Left lobe of liver (tissue), 2 donors: ENCODE measurements at places on chromosomes 13 and 19.

- DNase-seq, result no peak
These were observed 46.5 kb downstream of the UTP14C start for GRCh38 chr13:52070929-52071523.

GRCh38 chr13:79295906-79296706, 109.9 kb downstream of the RBM26 start:
- DNase-seq, result no peak

DNA sequence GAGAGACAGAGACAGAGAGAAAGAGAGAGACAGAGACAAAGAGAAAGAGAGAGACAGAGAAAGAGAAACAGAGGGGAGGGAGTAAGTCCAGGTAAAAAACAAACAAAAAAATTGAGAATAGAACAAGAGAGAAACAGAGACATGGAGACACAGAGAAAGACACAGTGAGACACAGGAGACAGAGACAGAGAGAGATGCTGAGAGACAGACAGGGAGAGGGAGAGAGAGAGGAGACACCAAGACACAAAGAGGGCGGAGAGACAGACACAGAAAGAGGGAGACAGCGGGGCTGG, 5.8 kb upstream of the PROZ start:
- DNase-seq, result no peak

- DNase-seq, result no peak
These were observed 19.1 kb downstream of the WDR88 start for GRCh38 chr19:33150852-33151518.

- DNase-seq, result no peak
These were observed 109.6 kb downstream of the STARD13 start for GRCh38 chr13:33175991-33176390.

- DNase-seq, result no peak
These were observed 11.5 kb downstream of the TECR start for GRCh38 chr19:14540741-14541525.

GRCh38 chr19:45467456-45468158, at the start of gene FOSB:
FOSB (plus strand) TSS chr19:45467996; CDS start chr19:45468587, 591 bp downstream.
- peak; percentile 96 for DNase-seq

- DNase-seq, result no peak
These were observed 37.0 kb upstream of the FARP1 start for GRCh38 chr13:98105929-98106336.

- DNase-seq, result no peak
These were observed at the start of gene GJB6 for GRCh38 chr13:20231839-20232555. GJB6 (minus strand) TSS chr13:20232319; CDS start chr13:20223480, 8,839 bp downstream.

DNA sequence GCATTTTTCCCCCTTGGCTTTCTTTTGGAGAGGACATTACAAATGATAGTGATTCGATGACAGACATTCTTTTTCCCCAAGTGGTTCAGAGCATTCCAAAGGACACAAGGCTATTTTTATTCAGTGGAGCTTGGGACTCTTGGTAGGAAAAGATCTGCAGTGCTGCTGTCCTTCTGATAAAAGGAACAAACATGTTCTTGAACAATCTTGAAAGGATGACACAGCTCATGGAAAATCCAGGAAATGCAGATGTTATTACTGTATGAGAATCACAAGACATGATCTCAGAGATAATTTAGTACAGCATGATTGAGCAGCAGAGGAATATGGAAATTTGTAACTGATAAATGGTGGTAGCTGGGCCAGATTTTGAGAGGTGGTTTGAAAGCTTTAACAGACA, 96.2 kb upstream of the RFC3 start:
- DNase-seq, result no peak

DNA sequence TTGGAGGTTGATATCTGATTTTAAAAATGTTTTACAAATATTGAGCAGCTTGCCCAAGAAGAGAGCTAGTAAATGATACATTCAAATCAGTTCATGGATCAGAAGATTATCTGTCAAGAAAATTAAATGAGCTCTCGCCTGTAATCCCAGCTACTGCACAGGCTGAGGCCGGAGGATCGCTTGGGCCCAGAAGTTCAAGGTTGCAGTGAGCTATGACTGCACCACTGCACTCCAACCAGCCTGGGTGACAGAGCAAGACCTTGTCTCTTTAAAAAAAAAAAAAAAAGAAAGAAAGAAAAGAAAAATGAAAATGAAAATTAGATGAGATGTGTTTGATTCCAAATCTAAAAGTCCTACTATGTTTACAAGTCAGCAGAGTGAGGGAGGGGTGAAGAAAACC, 2.4 kb downstream of the SPART start:
- DNase-seq, result no peak

DNA sequence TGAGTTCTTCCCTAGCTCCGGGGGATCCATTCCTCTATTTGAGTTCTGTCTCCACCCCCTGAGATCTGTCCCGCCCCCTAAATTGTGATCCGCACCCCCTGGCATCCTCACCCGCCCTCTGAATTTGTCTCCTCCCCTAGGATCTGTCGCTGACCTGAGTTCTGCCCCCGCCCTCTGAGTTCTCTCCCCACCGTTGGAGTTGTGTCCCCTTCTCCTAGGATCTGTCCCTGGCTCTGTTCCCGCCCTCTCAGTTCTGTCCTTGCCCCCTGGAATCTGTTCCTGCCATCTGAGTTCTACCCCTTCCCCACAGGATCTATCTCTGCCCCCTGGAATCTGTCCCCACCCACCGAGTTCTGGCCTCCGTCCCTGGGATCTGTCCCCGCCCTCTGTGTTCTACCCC, 1.0 kb upstream of the SLC17A7 start:
- DNase-seq, result peak; percentile 60

DNA sequence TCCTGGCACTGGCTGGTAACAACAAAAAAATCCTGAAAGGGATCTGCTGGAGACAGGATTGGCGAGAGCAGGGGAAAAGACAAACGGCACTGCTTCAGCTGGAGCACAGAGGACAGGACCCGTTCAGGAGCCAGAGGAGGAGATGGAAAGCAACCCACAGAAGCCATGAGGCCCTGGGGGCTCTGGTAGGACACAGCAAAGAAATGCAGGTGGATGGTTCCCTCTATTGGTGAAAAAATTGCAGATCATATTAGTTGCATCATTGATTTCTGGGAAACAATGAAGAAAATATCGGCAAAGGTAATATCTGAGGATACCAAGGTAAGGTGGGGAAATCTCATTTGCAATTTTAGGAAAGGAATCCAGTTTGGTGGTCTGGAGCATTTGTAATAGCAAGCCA, 25.7 kb upstream of the TPP2 start:
- DNase-seq, result no peak

- DNase-seq, result no peak
These were observed 20.1 kb downstream of the N4BP2L1 start for GRCh38 chr13:32407854-32408253.

DNA sequence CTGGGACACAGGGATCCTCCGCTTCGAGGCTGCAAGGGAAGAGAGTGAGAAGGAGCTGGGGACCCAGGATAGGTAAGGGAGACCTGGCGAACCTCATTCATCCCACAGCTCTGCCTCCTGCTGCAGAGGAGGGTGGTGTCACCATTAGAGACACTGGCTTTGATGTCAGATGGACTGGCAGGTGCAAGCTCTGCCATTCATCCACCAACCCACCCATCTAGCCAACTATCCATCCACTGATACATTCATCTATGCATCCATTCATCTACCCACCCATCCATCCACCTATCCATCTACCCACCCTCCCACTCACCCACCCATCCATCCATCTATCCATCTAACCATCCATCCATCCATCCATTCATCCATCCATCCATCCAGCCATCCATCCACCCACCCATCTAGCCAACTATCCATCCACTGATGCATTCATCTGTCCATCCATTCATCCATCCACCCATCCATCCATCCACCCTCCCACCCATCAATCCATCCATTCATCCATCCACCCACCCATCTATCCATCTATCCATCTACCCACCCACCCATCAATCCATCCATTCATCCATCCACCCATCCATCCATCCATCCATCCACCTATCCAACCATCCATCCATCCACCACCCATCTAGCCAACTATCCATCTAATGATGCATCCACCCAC, 5.7 kb downstream of the C19orf33 start:
- DNase-seq, result no peak

DNA sequence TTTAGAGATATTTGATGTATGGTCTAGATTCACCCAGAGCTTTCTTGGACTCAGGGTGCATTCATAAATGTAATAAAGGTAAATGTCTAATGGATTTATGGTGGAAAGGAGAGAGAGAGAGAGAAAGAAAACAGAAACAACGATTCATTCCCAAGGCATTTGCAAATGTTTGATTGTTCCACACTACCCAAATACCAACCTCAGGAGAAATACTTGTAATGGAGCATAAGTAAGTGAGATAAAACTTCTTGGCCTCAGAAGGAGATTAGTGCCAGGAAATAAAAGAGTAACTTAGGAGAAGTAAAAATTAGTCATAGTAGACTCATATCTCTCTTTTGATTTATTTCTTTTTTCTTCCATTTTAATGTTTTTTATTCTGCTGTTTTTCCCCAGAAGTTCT, 40.6 kb upstream of the DGKH start:
- no peak for DNase-seq

DNA sequence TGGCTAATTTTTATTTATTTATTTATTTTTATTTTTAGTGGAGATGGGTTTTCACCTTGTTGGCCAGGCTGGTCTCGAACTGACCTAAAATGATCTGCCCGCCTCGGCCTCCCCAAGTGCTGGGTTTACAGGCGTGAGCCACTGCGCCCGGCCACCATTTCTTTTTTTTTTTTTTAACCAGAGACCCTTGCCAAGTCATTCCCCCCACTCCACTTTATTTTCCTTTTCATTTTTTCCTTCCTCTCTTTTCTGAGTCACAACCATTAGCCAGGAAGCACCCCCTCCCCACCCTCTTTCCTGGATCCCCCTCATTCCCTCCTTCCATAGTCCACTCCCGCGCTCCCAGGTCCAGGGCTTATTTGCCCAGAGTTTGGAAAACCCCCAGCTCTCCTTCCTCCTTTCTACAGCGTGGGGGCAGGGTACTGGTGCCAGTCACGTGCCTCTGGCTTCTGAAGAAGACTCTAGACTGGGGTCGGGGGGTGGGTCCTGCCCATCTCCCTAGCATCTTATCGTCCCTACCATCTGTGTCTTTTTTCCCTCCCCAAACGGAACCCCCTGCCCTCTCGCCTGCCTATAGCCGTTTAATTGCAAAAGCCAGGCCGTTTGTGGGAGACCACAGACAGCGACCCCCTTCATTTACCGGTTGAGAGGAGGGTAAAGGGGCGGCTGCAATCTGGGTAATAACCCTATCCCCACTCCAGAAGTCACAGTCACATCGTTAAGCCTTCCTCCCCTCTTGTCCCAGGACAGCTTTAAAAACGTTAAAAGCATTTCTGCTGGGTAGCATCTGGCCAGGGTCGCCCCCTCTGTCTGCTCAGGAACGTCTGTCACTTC, 1.1 kb upstream of the CALR start:
- DNase-seq, result no peak

GRCh38 chr13:47594833-47595232, 406.2 kb downstream of the SUCLA2 start:
- DNase-seq, result no peak

GRCh38 chr19:29666578-29667386, 1.5 kb downstream of the PLEKHF1 start:
- DNase-seq, result peak; percentile 59

DNA sequence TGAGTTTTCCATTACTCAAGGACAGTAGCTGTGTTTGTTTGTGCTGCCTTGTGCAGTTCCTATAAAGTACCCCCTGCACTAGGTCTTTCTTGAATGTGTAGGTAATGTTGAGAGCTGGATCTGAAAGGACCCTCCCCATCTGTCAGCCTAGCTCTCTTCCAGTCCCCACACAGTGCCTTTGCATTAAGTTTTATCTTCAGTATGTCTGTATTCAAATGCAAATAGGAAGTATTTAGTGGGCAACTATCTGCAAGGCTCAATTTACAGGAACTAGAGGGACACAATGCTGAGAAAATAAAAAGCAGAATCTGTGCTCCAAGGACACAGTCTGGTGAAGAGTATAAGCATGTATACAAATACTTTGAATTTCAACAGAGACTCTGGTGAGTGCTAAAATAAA, 558.5 kb downstream of the RFC3 start:
- DNase-seq, result no peak

DNA sequence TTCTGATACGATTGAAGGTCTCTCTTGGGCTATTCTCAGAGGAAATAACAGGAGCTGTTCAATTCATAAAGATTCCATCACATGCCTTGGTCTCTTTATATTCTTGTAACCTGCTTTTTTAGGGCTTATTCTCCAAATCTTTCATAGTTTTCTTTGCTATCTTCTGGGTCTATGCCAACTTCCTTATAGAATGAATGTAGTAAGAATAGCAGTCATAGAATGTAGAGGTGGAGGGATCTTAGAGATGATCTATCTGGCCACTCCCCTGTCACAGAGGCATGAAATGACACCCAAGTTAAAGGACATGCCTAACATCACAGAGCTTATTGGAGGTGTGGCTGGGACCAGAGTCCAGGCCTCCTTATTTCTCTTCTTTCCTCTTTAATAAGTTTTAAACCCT, 13.2 kb downstream of the LCP1 start:
- no peak for DNase-seq

- DNase-seq, result no peak
These were observed 15.8 kb upstream of the SPRYD7 start for GRCh38 chr13:49951754-49952535.

- DNase-seq, result no peak
These were observed 78.4 kb downstream of the GPC6 start for GRCh38 chr13:93304868-93305613.

DNA sequence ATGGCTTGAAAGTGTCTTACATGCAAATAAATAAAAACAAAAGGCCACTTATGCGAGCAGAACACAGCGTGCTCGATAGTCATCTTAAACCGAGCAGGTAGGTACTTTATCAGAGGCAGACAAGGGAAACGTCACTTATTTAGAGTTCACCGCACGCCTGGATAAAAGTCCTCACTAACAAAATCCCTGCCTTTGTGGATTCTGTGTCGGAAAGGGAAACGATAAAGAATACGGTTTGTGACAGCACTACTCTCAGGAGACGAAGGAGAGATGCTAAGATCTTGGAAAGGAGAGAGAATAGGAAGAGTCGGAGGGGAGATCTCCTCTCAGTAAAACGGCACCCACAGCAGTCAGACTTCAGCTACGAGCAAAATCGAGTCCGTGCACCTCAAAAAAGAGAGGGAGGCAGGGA, 581 bp downstream of the RCBTB1 start:
- DNase-seq, result no peak

- no peak for DNase-seq
These were observed 736 bp downstream of the SMAD9 start for GRCh38 chr13:36919171-36919832.

- DNase-seq, result no peak
These were observed 10.6 kb downstream of the DCAF15 start for GRCh38 chr19:13962699-13963602.

DNA sequence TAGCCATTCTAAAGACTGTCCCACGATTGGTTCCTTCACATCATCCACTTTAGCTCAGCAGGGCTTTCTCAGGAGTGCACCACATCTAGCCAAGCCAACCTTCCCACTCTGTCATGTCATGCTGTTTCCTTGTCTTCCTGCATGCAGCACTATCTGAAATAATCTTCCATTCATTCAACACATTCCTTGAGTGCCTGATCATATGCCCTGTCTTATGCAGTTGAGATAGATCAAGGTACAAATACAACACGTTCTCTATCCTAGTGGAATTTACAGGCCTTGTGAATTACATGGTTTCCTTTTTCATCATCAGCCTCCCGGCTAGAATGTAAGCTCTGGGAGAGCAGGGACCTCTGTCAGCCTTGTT, 6.8 kb upstream of the MRPS31 start:
- DNase-seq, result no peak
